8988T (cell line): ENCODE measurements at places on chromosomes 12 and 14.

- peak; percentile 84 for DNase-seq
These were observed 39.7 kb downstream of the KRT80 start for GRCh38 chr12:52151837-52152783.

DNA sequence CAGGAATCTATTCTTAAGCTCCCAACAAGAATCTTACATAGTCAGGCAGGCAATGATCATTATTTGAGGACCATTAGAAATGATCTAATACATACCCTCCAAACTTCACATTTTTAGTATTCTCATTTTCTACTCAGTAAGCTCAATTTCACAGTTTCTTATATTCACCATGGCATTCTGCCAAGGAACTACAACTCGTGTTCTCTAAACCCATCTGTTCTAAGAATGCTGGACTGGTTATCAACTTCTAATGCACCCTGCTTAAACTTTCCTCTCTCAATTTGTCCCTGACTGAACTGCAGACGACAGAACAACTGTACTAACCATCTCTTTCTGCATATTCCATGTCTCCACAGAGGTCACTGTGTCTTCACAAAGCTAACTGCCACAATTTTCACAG is 58.6 kb downstream of the GXYLT1 start:
- DNase-seq, result no peak

DNA sequence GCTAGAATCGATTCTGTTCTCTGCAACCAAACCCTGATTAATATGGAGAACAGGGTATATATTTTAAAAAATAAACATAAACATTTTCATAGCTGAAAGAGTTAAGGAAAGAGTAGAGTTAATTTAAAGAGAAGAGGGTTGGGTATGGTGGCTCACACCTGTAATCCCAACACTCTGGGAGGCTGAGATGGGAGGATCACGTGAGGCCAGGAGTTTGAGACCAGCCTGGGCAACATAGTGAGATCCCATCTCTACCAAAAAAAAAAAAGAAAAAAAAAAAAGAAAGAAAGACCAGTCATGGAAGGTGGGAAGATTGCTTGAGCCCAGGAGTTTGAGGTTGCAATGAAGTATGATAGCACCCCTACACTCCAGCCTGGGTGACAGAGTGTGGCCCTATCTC is 25.5 kb downstream of the GTSF1 start:
- no peak for DNase-seq

- no peak for DNase-seq
These were observed 40.3 kb downstream of the CFAP251 start for GRCh38 chr12:121958541-121959240.

DNA sequence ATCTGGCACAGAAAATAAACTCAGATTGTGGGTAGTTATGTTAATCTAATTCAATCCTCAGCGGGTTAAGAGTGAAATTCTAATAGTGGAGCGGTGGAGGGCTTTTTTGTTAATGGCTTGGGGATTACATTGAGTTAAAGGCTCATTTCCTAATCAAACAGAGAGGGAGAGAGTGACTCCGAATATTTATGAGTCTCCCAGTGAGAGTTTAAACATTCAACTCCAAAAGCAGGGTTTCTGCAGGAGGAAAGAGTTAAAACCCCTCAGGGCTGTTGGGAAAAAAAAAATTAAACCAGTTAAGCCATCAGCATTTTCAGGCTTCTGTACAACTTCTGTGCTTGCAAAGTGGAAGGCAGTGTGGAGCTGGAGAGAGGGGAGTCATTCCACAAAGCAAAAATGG is 62.1 kb upstream of the ESRRB start:
- DNase-seq, result no peak

GRCh38 chr12:546920-547845 is 87.4 kb downstream of the B4GALNT3 start:
- peak; percentile 88 for DNase-seq

DNA sequence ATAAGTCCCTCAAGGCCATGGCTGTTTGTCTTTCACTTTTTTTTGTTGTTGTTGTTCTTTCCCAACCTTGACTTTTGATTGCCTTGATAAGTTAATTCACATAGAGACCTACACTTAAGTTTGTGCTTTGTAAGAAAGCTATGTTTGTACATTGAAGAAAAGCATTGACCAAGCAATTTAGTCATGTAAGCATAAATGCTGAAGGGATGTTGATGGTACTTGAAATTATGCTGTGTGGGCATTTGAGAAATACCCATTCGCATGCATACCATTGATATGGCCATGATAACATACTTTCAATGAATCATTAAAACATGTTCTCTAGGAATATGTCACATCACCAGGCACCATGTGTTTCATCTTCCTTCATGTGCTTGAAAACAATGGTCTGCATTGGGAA is 803.7 kb upstream of the TMEM132C start:
- DNase-seq, result no peak

DNA sequence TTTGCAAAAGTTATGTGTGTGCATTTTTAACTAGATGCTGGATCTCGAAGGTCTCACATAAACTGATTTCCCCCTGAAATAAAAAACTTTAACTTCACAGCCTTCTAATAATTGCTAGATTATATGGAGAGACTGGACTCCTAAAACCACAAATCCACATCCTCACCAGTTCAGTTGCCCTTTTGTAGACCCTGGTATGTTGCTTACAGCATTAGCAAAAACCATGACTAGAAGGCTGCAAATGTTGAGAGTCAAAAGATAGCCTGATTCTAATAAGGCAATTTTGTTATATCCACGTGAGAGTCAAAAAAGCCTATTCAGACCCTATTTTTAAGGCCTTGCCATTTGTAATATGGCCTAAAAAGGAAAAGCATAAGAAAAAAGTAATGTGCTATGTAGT is 37.4 kb downstream of the RASSF8 start:
- DNase-seq, result no peak

- no peak for DNase-seq
These were observed 93.5 kb downstream of the SMOC1 start for GRCh38 chr14:69972755-69973154.

DNA sequence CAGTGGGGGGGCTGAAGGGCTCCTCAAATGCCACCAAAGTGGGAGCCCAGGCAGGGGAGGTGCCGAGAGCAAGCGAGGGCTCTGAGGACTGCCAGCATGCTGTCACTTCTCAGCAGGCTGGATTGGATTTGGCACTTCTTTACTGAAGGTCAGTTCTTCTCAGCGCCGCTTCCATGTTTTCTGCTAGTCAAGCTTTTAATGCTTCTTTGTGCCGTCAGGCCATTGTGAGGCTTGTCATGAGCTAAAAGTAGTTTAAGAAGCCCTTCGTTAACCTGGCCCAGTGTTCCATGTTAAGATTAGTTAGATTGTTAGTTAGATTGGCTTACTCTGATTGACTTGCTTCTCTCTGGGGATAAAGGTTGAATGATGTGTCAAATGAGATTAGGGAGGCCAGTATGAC is 13.4 kb downstream of the GABARAPL1 start:
- DNase-seq, result no peak

GRCh38 chr12:30003321-30003720 is 219.6 kb upstream of the TMTC1 start:
- DNase-seq, result no peak

DNA sequence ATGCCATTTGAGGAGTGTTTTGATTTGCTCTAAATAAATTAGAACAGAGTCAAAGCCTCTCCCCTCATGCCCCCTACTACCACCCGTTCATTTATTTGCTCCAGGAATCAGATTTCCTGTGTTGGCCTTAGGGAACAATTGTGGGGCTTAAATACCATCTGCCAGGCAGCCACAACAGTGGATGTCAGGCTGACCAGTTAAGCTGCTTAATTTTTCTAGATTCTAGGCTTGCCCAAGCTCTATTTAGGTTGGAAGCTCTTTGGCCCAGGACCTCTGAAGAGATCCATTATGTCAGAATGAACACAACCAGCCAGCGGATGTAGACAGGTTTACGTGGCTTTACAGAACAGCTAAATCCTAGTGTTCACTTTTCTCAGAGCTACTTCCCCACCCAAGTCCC is 1.0 kb upstream of the TIMELESS start:
- DNase-seq, result no peak

DNA sequence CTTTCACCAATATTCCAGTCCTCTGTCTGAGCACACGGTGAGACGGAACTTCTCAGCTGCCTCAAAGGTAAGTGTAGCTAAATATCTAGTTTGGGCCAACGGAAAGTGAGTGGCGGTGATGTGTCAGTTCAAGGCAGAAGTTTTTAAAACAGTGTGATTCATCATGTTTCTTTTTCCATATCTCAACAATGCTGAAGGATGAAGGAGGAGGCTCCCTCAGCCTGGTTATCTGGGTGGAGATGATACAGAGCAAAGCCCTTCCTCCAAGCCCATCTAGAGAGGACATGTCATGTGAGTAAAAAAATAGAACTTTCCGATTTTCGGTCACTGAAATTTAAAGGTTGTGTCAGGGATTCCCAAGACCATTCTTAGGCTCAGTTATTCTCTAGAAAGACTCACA is 13.1 kb upstream of the ANP32D start:
- no peak for DNase-seq

DNA sequence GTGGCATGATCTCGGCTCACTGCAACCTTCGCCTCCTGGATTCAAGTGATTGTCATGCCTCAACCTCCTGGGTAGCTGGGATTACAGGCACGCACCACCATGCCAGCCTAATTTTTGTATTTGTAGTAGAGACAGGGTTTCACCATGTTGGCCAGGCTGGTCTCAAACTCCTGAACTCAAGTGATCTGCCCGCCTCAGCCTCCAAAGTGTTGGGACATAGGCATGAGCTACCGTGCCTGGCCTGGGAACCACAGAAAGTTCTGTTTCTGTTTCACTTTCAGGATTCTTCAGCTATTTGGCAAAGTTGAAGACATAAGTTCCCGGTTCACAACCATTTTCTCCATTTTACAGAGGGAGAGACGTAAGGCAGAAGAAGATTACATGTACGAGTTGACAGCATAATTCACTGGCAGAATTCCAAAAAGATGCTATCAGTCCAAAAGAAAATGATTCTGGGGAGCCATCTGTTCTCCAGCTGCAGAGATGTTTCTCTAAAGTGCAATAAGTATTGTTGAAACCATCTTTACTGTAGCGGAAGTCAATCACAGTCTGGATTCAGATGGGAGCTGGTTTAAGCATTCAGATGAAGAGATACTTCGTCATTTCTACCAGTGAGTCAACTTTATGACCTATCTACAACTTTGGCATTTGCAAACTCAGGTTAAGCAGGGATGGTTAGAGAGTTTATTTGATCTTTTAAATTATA is 8.1 kb upstream of the RNF34 start:
- DNase-seq, result no peak

DNA sequence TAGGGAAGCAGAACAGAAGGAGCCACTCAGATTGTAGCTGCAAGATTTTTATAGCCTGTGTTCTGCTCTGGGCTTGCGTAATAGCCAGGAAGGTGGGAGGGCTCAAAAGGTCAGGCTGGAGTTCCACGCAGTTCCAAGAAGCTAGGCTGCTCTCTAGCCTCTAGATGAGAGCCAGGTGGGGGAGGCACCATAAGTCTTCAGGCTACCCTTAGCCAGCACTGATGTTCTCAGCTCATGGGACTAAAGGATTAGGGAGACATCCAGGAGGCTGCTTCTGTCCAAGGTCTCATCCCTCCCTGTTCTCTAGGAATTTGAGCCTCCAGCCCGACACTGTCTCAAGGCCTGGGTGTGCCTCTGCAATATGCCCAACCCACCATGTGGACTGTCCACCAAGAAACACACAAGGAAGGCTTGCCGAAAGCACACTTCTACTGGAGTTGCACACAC is 1.7 kb downstream of the LMBR1L start:
- DNase-seq, result no peak

DNA sequence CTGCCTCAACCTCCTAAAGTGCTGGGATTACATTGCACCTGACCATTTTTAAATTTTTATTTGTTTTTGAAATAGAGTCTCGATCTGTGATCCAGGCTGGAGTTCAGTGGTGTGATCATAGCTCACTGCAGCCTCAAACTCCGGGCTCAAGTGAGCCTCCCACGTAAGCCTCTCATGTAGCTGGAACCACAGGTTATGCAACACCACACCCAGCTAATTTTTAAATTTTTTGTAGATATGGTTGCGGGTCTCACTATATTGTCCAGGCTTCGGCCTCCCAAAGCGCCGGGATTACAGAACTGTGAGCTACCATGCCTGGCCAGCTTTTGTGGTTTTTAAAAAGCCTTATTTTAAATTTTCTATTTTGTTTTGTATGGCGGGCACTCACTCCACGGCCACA is 2.2 kb upstream of the DRAM1 start:
- no peak for DNase-seq

GRCh38 chr12:27709932-27710591 is 570 bp upstream of the MRPS35 start:
- DNase-seq, result no peak

DNA sequence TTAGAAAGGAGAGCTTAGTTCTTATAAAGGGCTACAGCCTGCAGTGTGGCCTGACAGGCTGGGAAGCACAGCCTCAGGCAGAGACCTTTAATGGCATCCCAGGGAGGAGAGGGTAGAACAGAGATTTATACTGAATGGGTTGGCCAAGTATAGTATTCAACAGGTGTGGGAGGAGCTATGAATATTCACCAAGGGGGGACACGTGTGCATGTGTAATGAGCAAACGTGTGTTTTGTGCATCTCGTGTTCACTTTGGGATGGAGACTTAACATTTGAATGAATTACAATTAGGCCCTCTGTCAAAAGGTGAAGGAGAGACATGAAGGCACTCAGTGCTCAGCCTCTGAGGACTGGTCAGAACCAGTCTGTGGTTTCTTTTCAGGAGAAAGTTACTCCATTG is 5.2 kb downstream of the TDP1 start:
- no peak for DNase-seq

- DNase-seq, result no peak
These were observed 56.9 kb downstream of the TESC start for GRCh38 chr12:117042171-117042842.

DNA sequence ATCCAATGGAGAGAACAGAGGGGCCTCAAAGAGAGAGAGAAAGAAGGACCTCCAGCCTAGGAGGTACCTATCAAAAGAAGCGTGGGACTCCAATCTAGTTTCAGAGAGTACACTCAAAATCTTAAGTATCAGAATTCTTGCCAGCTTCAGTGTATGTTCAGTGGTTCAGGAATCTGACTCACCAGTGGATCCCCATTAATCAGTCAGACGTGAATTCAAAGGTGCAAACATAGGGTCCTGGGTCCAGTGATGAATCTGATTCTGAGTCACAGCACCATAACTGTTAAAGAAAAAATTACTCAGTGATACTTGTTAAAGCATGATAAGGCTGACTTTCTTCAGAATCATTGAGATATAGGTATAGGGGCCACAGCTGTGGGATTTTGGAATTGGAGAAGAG is 33.2 kb downstream of the ETNK1 start:
- DNase-seq, result no peak
